Left renal pelvis (tissue), 4 donors: ENCODE measurements at places on chromosomes 3 and 15.
A peak's percentile ranks its signal among the peaks of the same experiment; 100 is the strongest.

GRCh38 chr3:33795856-33796536, 2.4 kb upstream of the PDCD6IP start:
- no peak for DNase-seq

DNA sequence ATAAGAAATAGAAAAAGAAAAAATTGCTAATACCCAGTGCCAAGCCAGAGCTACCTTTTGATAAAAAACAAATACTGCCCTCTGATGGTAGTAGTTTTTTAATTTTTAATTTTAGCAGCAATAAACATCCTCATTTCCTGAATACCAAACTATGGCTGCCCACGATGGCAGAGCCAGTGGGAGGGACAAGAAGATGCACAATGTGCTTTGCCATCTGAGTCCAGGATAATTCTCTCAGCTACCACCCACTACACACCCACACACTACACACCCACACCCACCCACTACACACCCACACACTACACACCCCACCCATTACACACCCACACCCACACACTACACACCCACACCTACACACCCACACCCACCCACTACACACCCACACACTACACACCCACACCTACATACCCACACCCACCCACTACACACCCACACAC, 17.8 kb downstream of the CEP19 start:
- DNase-seq = no peak

- DNase-seq = no peak
These were observed 1.7 kb upstream of the CFAP91 start for GRCh38 chr3:119700920-119701734.

DNA sequence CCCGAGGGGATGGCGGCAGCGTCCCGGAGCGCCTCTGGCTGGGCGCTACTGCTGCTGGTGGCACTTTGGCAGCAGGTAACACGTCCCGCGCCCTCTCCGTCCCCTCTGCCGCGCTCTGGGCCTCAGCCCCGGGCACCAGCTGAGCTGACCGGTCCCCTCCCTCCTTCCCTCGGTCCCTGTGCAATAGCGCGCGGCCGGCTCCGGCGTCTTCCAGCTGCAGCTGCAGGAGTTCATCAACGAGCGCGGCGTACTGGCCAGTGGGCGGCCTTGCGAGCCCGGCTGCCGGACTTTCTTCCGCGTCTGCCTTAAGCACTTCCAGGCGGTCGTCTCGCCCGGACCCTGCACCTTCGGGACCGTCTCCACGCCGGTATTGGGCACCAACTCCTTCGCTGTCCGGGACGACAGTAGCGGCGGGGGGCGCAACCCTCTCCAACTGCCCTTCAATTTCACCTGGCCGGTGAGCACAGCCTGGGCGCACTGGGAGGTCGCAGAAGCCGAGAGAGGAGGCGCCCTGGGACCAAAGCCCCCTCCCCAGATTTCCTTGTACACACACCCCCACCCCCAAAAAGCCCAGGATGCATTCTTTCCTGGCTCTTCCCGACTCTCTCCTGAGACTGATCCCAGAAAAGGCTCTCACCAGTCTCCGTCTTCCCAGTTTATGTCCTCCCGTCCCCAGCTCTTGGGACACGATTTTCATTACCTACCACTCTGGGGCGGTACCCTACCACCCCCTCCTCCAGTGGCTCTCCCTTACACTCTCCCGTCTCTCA, 705 bp downstream of the DLL4 start:
- no peak for DNase-seq

DNA sequence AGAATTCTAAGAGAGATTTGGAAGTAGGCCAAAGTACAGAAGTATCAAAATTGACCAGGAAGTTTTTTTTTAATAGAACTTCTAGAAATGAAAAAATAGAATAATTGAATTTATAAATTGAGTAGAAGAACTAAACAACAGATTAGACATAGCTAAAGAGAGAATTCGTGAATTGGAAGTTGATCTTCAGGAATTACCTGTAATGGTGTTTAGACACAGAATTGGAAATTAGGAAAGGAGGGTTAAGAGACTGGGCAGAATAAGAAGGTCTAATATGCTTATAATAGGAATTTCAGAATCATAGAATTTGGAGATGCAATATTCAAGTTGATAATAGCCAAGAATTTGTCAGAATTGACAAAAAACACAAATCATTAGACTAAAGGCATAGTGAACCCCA, 16.2 kb downstream of the ACVR2B start:
- DNase-seq = no peak

- no peak for DNase-seq
These were observed 33.9 kb downstream of the ILDR1 start for GRCh38 chr3:121988146-121988545.

- no peak for DNase-seq
These were observed 16.4 kb downstream of the EHD4 start for GRCh38 chr15:41955807-41956525.

DNA sequence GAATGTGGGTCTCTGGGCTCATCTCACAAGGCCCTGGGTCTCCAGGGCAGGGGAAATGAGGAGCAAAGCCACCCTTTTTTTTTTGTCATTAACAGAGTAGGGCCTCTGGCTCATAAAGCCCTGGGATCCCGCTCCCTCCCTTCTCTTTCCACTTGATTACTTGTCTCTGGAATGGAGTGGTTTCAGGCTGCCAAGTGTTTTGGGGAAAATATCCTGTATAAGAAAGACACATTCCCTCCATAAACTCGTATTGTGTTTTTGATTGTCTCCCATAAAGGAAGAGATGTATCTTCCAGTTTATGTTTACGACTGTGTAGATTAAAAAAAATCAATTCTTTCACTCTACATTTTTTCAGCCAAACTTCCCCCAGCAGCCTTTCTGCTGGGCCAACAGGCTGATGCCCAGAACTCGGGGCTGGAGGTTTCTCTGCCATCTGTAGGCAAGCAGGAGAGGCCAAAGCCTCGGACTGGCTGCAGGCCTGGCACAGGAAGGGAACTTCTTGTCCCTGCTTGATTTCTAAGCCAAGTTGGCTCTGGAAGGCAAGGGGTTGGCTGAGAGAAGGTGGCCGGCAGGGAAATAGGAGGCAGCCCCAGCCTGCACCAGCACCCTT, 49.4 kb upstream of the INSYN1 start:
- no peak for DNase-seq

- no peak for DNase-seq
These were observed 844 bp upstream of the UQCC5 start for GRCh38 chr3:52535411-52536111.

DNA sequence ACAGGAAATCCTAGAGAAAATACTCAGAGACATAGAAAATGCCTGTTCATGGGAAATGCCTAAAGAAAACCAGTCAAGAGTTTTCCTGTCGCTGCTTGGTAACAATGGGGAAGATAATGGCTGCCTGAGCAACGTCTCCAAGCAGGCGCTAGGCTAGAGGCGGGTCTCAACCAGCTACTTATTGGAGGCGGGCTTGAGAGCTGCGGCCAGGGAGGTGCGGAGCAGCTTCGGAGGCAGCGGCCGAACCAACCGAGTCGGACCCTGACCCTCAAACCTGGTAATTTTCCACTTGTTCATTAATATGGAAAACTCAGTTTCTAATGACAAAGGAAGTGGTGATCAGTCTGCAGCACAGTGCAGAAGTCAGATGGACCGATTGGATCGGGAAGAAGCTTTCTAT, 173.1 kb downstream of the DTWD1 start:
- DNase-seq = no peak

DNA sequence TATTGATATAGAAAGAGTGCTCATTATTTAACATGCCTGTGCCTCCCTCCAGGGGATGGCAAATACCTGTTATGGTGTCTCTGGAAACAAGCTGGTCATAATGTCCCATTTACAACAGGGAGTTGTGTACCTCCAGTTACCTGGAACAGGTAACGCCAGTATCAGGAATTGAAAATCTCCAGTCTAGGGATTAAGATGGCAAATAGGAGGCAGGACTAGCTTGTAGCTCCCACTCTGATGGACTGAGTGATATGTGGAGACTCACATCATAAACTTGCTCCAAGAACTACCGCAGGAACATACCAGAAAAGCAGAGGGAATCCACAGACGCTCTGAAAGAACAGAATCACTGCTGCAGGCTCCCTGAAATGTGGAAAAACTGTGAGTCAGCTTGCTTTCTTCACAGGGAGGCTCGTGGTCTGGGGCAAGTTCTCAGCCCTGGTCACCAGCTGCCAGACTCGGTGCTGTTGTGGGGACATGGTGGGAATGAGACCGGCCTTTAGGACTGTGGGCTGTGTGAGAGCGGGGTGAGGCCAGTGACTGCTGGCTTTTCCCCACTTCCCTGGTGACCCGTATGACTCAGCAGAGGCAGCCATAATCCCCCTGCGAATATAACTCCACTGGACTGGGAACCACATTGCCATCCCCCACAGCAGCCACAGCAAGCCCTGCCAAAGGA, 97.4 kb downstream of the KCNAB1 start:
- no peak for DNase-seq

- no peak for DNase-seq
These were observed 78.5 kb downstream of the RPLP1 start for GRCh38 chr15:69530991-69531664.

- no peak for DNase-seq
These were observed 43.1 kb downstream of the PDE8A start for GRCh38 chr15:85024509-85025336.

DNA sequence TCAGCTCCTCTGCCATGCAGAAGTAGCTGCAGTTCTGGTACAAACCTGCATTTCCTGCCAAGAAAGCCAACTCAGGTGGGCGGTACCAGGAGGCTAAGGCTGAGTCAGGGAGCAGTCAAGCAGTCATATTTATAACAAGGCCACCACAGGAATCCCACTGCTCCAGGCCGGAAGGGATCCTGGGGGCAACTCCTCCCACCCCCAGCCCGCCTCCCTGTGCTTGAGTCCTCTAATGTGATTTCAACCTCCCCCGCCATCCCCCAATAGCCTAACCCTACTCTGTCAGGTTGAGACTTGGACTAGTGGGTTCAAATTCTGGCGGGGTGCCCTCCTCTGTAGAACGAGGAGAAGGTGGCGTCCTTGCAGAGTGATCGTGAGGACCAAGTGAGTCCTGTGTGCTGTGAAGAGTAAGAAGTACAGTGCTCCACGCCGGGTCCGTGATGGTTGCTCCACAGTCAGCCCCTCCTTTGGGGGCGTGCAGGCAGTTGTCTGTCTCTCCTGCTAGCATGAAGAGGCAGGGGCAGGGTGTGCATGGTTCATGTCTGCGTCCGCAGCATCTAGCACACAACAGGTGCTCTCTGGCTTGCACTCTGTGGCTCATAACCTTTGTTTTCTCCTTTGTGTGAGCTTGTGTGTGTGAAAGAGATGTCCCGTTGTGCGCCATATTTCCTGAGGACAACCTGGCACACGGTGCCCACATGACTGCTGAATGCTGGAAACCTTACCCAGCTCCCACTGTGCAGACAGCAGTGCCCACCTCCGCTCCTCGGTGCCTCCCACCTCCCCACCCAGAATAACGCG, 78.3 kb downstream of the SMAD6 start:
- DNase-seq = no peak

DNA sequence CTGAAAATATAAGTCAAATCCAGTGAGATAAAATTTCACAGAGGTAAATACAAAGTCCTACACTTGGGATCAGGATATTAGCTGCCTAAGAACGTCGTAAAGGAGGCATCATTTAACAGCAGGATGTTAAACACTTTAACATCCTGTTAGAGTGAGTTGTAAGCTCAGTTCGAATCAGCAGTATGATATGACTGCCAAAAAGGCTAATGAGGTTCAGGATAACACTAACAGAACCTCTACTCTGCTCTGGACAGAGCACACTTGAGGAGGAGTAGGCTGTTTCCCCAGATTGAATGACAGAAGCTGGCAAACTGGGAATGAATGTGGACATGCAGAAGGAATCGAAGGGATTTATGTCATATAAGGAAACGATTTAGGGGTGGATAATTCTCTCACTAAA, 227.1 kb upstream of the CD96 start:
- DNase-seq = no peak

DNA sequence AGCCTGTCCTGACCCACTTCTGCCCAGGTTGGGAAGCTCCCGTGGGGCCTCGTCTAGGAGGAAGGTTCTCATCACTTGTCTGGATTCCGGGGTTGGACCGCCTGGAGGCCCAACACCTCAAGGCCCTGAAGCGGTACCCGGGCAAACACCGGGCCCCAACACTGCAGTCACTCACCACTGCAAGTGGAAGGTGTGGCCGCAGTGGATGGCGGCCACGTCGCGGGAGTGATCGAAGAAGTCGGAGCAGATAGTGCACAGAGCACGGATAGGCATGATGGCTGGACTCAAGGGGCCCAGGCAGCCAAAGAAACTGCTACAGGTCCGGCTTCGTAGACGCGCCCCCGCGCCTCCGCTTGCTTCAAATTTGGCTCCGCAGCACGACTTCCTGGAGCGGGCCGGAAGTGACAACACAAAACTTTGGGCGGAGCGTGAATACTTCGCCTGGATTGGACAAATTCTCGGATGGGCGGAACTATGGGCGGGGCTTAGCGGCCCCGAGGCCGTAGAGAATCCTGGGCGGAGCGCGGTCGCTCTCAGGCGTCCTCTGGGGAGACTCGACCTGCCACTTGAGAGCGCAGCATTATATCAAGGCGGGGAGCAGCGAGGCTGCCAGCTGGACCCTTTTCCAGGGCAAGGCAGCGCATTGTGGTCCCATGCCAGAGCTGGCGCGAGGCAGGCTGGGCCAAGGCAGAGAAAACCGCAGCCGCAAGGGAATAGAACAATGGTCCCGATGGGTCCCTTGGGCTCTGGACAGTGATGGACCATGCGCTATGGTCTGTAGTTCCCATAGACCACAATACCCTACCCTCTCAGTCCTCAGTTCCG, at the start of gene TRAIP:
TRAIP (minus strand) TSS at position 384 of the 825 bp plus-strand sequence; CDS start at position 273, 111 bp downstream.
- peak; percentile 95 for DNase-seq

GRCh38 chr15:45704329-45705249, 69.8 kb downstream of the SQOR start:
- no peak for DNase-seq

GRCh38 chr3:78176869-78177268, 1137.0 kb downstream of the ROBO2 start:
- no peak for DNase-seq

- no peak for DNase-seq
These were observed 764.8 kb upstream of the CADM2 start for GRCh38 chr3:84194029-84194428.

DNA sequence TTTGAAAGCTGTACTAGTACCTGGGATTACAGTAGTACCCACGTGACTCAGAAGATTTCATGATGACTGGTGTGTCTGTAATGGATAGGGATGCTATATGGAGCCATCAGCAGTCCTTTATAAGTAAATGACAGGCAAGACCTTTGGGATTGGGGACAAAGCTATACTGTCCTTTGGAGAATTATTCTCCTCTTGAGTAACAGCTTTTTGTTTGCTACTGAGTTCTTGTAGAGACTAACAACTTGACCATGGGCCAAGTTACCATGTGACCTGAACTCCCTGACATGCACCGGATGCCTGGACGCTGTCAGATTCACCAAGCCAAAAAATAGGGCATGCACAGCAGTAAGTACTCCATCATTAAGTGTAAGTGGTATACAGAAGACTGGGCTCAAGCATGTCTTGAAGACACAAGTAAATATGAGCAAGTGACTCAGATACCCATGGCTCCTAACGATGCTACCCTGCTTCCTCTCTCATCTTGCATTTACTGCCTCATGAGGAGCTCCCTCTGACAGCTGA, 12.9 kb downstream of the SEC11A start:
- no peak for DNase-seq

- no peak for DNase-seq
These were observed 331.5 kb downstream of the UACA start for GRCh38 chr15:70431854-70432253.

- DNase-seq = no peak
These were observed 28.0 kb upstream of the TIMP4 start for GRCh38 chr3:12186515-12187286.

- no peak for DNase-seq
These were observed 674.3 kb downstream of the NSUN3 start for GRCh38 chr3:94737116-94737515.
